Fibroblast of lung (primary cell): ENCODE measurements at places on chromosomes 3 and 15. TPM values are rescaled to one million over a fixed set of nuclear protein-coding genes. Genes with fewer than 3 reads are reported as not detected.

The TIMMDC1 gene
- 52.6 and 59.5 TPM in 2 replicates for total RNA-seq

The C3orf18 gene
- total RNA-seq = 14.1 and 25.8 TPM in 2 replicates

The SENP8 gene
- 2.6 and 3.0 TPM in 2 replicates for total RNA-seq

The SCN5A gene
- 0.50 and 0.77 TPM in 2 replicates for total RNA-seq

The GTF2E1 gene
- 15.7 and 16.2 TPM in 2 replicates for total RNA-seq

The TMF1 gene
- 37.0 and 51.5 TPM in 2 replicates for total RNA-seq

The DNAJA4 gene
- total RNA-seq = 4.1 and 7.9 TPM in 2 replicates

The OR4M2 gene
- not detected in 2 replicates for total RNA-seq

The GOLGA8R gene
- 1.3 and 1.8 TPM in 2 replicates for total RNA-seq

The RLBP1 gene
- total RNA-seq = not detected in 2 replicates

The ALDH1A3 gene
- total RNA-seq = 32.5 and 73.7 TPM in 2 replicates

The GOLGA8G gene
- not detected in 2 replicates for total RNA-seq

The NLGN1 gene
- total RNA-seq = 2.1 TPM in 2 replicates

The PLSCR5 gene
- total RNA-seq = not detected in 2 replicates

The CNTN4 gene
- 0.17 and 0.51 TPM in 2 replicates for total RNA-seq

The TLNRD1 gene
- 4.3 and 4.6 TPM in 2 replicates for total RNA-seq

The OXTR gene
- total RNA-seq = 0.26 and 3.6 TPM in 2 replicates

The DHFR2 gene
- total RNA-seq = 6.9 and 7.2 TPM in 2 replicates

The UNC13C gene
- total RNA-seq = not detected in 2 replicates

The TGM5 gene
- total RNA-seq = under 0.01 TPM in 1 of 2 replicates, not detected in the other

The RASGRF1 gene
- total RNA-seq = not detected in 2 replicates

The LTK gene
- total RNA-seq = under 0.01 and 0.99 TPM in 2 replicates

The CYP8B1 gene
- total RNA-seq = not detected in 2 replicates

The CHRFAM7A gene
- 0.26 and 0.66 TPM in 2 replicates for total RNA-seq

The GPR156 gene
- total RNA-seq = under 0.01 and 0.33 TPM in 2 replicates

The HTR3E gene
- total RNA-seq = not detected in 2 replicates

The PLSCR2 gene
- total RNA-seq = 0.17 TPM in 1 of 2 replicates, not detected in the other

The CDHR4 gene
- total RNA-seq = under 0.01 TPM in 1 of 2 replicates, not detected in the other

The PP2D1 gene
- not detected in 2 replicates for total RNA-seq

The ACSBG1 gene
- not detected in 2 replicates for total RNA-seq

The SLC2A2 gene
- not detected in 2 replicates for total RNA-seq

The MKRN3 gene
- total RNA-seq = under 0.01 and 0.77 TPM in 2 replicates

The ARRDC4 gene
- 24.7 and 39.8 TPM in 2 replicates for total RNA-seq

The GOLGA6B gene
- not detected in 2 replicates for total RNA-seq

The RBMS3 gene
- total RNA-seq = 58.6 and 68.4 TPM in 2 replicates

The TAGLN3 gene
- 0.33 and 0.51 TPM in 2 replicates for total RNA-seq

The SENP7 gene
- 14.4 and 16.5 TPM in 2 replicates for total RNA-seq

The SERPINI2 gene
- total RNA-seq = not detected in 2 replicates

The ZIC4 gene
- total RNA-seq = not detected in 2 replicates
